ENCODE measurements at places on chromosomes 4 and X. TPM values are rescaled to one million over a fixed set of nuclear protein-coding genes. Genes with fewer than 3 reads are reported as not detected.

- no peak for DNase-seq
These were observed 63.2 kb upstream of the BMP3 start for GRCh38 chr4:80967346-80967745.

GRCh38 chrX:6732101-6732500, 197.2 kb upstream of the VCX3A start:
- DNase-seq, result no peak

DNA sequence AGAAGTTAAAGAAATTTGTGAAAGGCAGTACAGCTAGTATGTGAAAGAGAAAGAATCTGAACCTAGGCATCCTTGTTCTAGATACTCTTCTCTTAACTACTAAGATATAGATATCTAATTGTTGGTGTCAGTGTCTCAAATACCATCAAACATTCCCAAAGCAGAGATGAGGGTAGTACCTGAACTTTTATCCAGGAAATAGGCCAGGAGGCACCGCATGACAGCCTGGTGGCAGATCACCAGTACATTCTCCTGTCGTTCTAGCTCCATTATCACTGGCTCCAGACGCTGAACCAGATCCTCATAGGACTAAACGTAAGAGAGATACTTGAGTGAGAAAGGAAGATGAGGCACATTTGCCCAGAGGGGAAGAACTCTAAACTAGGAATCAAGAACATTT, 16.8 kb downstream of the TRO start:
- DNase-seq, result no peak

The AWAT2 gene
- polyA plus RNA-seq, result not detected

The ADGRG2 gene
- not detected for polyA plus RNA-seq
